ENCODE measurements at places on chromosomes 12 and 14. TPM values are rescaled to one million over a fixed set of nuclear protein-coding genes. Genes with fewer than 3 reads are reported as not detected.
A peak's percentile ranks its signal among the peaks of the same experiment; 100 is the strongest.

GRCh38 chr14:84493779-84494178 lies 1036.2 kb upstream of the FLRT2 start:
- H3K4me1 ChIP-seq = no peaks in the 10 kb centered on the region
- peak; percentile 23 for DNase-seq
- no peaks in the 10 kb centered on the region for H3K36me3 ChIP-seq
- H3K27me3 ChIP-seq = no peaks in the 10 kb centered on the region

DNA sequence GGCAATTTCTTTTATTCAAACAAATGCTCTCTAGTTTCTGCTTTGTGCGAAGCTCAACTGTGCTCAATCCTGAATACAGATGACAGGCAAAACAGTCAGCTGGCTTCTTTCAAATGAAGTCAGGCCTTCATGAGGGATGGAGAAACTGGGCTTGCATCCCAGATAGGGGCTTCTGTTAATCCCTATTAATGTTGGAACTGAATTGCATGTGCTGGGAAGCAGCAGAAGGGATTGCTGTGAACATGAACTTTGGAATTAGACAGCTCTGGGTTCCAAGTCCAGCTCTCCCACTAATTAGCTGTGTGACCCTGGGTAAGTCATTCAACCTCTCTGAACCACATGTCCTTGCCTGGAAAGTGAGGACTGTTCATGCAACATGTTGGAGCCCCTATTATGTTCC lies 21.1 kb upstream of the CORO1C start:
- H3K36me3 ChIP-seq = no peaks in the 10 kb centered on the region
- H3K4me1 ChIP-seq = no peaks in the 10 kb centered on the region
- H3K4me3 ChIP-seq = no peak overlapping the region
- no peaks in the 10 kb centered on the region for H3K27me3 ChIP-seq

- peak; percentile 43 for DNase-seq
- H3K27ac ChIP-seq = peak overlapping the region; percentile 61
- H3K27me3 ChIP-seq = no peaks in the 10 kb centered on the region
- no peaks in the 10 kb centered on the region for H3K36me3 ChIP-seq
Measured at GRCh38 chr14:86574051-86574777, 1044.3 kb downstream of the FLRT2 start.

Gene VRTN
- 0.14 TPM for total RNA-seq

- H3K4me1 ChIP-seq = no peaks in the 10 kb centered on the region
- peak overlapping the region; percentile 73 for H3K4me3 ChIP-seq
- peak; percentile 72 for DNase-seq
- peak overlapping the region; percentile 58 for H3K27ac ChIP-seq
- no peaks in the 10 kb centered on the region for H3K27me3 ChIP-seq
Measured at GRCh38 chr12:38904537-38905479, 583 bp downstream of the CPNE8 start.

GRCh38 chr12:116561181-116561821 lies 2.1 kb downstream of the MAP1LC3B2 start:
- peaks cover 19% of the 10 kb centered on the region for H3K4me1 ChIP-seq
- no peak overlapping the region for H3K27ac ChIP-seq
- H3K27me3 ChIP-seq = no peaks in the 10 kb centered on the region
- H3K36me3 ChIP-seq = no peaks in the 10 kb centered on the region
- no peak overlapping the region for H3K4me3 ChIP-seq
- DNase-seq = no peak

DNA sequence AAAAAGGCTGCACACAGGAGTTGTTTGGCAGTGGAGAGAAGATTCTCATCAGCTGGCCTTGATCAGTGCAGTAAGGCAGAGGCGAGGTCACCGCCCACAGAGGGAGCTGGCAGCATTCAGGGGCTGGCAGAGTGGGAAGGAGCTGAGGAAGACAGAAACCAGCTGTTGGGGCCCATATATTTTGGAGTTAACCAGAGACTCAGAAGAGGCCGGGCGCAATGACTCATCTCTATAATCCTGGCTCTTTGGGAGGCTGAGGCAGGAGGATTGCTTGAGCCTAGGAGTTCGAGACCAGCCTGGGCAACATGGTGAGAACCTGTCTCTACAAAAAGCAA lies 17.7 kb downstream of the SMCO2 start:
- peak; percentile 21 for DNase-seq
- no peaks in the 10 kb centered on the region for H3K36me3 ChIP-seq
- no peaks in the 10 kb centered on the region for H3K27me3 ChIP-seq
- H3K27ac ChIP-seq = no peak overlapping the region

DNA sequence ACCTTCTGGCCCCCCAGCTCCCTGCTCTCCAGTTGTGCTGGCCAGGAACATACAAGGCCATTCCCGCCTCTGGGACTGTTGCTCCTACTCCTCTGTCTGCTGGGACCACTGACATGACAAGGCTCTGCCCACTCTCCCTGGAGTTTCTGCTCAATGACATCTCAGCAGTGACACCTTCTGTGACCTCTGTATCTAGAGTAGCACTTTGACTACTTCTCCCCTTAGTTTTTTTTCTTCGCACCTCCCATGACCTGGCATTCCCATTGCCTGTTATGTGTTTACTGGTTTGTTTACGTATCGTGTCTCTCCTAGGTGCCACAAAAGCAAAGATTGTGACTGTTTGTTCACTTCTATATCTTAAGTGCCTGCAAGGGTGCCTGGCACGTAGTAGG lies 40.1 kb upstream of the TMEM263 start:
- no peaks in the 10 kb centered on the region for H3K4me1 ChIP-seq
- H3K36me3 ChIP-seq = no peaks in the 10 kb centered on the region
- H3K27me3 ChIP-seq = peaks cover 3% of the 10 kb centered on the region
- no peak for DNase-seq
- no peak overlapping the region for H3K4me3 ChIP-seq
- H3K27ac ChIP-seq = no peak overlapping the region

Gene FAM234B
- 6.3 TPM for total RNA-seq

Gene COX8C
- not detected for total RNA-seq

- H3K27me3 ChIP-seq = no peaks in the 10 kb centered on the region
- DNase-seq = peak; percentile 34
- no peak overlapping the region for H3K4me3 ChIP-seq
- no peaks in the 10 kb centered on the region for H3K36me3 ChIP-seq
Measured at GRCh38 chr14:52840877-52841276, 49.5 kb upstream of the GNPNAT1 start.

DNA sequence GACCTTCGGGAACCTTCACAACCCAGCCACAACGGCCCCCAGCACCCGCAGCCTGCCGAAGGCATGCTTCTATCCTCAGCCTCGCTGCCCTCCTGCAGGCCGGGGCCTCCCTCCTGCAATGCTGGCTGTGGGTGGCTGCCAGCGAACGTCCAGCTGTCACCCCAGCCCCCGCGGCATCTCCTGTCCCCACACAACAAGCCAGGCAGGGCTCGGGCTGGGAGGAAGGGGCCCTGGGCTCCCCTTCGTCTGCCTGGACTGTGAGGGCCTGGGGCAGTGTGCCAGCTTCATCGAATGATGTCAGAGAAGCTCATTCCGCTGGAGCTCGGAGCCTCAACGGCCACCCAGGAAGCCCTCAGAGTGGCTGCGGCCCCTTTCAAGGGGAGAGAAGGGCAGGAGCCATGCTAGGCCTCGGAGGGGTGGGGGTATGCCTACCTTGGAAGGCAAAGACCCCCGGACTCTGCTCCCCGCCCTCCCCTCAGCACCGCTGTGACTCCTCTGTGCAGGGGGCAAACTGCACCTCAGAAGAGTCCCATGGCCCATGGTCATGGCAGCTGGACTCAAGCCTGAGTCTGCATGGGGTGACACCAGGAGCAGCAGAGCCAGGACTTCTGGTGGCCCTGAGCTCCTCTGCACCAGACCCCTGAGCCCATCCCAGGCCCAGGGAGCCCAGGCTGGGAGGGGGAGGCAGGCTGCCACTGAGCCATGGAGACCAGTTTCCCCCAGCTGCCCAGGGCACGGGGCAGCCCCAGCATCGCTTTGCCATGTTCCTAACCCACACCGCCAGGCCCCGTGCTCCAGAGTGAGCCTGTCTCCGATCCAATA lies 24.7 kb upstream of the C14orf180 start:
- no peak for DNase-seq
- H3K27me3 ChIP-seq = no peaks in the 10 kb centered on the region
- no peaks in the 10 kb centered on the region for H3K4me1 ChIP-seq
- no peaks in the 10 kb centered on the region for H3K36me3 ChIP-seq
- H3K4me3 ChIP-seq = no peak overlapping the region

Gene CRIP2
- total RNA-seq = 71.8 TPM

DNA sequence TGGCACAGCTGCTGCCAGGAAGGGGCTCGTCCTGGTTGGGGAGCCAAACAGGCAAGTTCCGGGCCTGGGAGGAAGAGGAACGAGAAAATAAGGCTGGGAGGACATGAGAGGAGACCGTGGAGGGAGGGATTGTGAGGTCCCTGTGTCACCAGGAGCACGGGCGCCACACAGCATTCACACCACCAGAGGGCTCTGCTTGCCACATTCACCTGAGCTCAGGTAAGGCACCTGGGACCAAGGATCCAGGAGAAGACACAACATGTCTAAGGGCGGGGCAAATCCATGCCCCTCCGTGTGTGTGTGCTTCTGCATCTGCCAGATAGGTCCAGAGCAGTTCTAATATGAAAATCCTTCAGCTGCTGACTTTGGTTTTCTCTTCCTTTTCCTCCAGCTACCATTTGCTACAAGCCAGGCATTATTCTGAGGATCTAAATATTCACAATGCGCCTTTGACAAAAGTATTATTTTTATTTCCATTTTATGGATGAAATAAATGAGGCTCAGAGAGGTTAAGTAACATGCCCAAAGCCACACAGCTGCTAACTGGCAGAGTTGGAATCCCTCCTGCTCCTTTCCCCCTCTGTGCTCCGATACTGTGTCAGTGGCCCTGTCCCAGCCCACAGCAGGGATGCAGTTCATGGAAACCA lies 14.6 kb downstream of the RAPGEF3 start:
- peaks cover 18% of the 10 kb centered on the region for H3K27me3 ChIP-seq
- DNase-seq = no peak
- H3K36me3 ChIP-seq = no peaks in the 10 kb centered on the region
- peaks cover 3% of the 10 kb centered on the region for H3K4me1 ChIP-seq
- no peak overlapping the region for H3K4me3 ChIP-seq

- H3K36me3 ChIP-seq = no peaks in the 10 kb centered on the region
- peaks cover 41% of the 10 kb centered on the region for H3K4me1 ChIP-seq
- no peak for DNase-seq
- no peaks in the 10 kb centered on the region for H3K27me3 ChIP-seq
Measured at GRCh38 chr12:3103806-3104205, 26.6 kb downstream of the TSPAN9 start.

DNA sequence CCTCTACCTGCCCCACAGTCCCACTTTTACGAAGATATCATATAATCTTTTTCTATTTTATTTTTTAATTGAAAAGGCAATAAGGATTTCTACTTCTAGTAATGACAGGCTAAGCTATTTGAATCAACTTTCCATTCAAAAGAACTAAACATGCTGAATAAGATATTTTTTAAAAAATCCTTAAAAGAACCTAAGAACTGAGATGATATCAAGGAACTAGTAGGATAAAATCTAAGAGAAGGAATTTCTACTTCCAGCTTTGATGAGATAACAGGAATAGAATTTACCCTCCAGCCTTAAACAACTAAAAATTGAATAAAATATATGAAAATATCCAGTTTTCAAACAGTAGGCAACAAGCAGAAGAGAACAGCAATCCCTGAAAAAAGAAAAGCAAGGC lies 69.0 kb downstream of the TMEM116 start:
- peaks cover 5% of the 10 kb centered on the region for H3K4me1 ChIP-seq
- no peak overlapping the region for H3K4me3 ChIP-seq
- DNase-seq = no peak
- H3K27ac ChIP-seq = no peak overlapping the region
- no peaks in the 10 kb centered on the region for H3K27me3 ChIP-seq
- no peaks in the 10 kb centered on the region for H3K36me3 ChIP-seq

- H3K36me3 ChIP-seq = no peaks in the 10 kb centered on the region
- H3K4me3 ChIP-seq = no peak overlapping the region
- no peak overlapping the region for H3K27ac ChIP-seq
- H3K27me3 ChIP-seq = no peaks in the 10 kb centered on the region
- DNase-seq = peak; percentile 51
- H3K4me1 ChIP-seq = peaks cover 9% of the 10 kb centered on the region
Measured at GRCh38 chr12:106345746-106346145, 11.8 kb upstream of the POLR3B start.

Gene GLI1
- total RNA-seq = 5.8 TPM

Gene KRT77
- not detected for total RNA-seq

DNA sequence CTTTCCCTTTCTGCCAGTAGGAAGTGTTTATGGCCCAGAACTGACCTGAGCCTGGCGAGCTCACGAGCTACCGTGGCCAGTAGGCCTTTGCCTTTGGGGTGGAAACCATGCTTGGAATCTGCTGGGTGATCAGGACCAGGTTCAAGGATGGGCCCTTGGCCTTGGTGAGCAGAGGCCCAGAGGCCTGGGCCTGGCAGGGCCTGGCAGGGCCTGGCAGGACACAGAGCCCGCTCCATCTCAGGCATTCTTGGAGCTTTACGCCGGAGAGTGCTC lies 184.8 kb upstream of the RTL1 start:
- no peaks in the 10 kb centered on the region for H3K36me3 ChIP-seq
- no peak overlapping the region for H3K27ac ChIP-seq
- no peaks in the 10 kb centered on the region for H3K4me1 ChIP-seq
- H3K27me3 ChIP-seq = no peaks in the 10 kb centered on the region
- DNase-seq = no peak

Gene SERPINA3
- 1.3 TPM for total RNA-seq

GRCh38 chr14:84894254-84894653 lies 635.7 kb upstream of the FLRT2 start:
- DNase-seq = no peak
- H3K4me3 ChIP-seq = no peak overlapping the region
- H3K27me3 ChIP-seq = no peaks in the 10 kb centered on the region
- H3K27ac ChIP-seq = no peak overlapping the region
- H3K36me3 ChIP-seq = no peaks in the 10 kb centered on the region

Gene SRP54
- total RNA-seq = 81.3 TPM

Gene SRRM4
- total RNA-seq = 0.46 TPM

Gene CALM1
- 347 TPM for total RNA-seq

Gene PPP1CC
- total RNA-seq = 107 TPM

DNA sequence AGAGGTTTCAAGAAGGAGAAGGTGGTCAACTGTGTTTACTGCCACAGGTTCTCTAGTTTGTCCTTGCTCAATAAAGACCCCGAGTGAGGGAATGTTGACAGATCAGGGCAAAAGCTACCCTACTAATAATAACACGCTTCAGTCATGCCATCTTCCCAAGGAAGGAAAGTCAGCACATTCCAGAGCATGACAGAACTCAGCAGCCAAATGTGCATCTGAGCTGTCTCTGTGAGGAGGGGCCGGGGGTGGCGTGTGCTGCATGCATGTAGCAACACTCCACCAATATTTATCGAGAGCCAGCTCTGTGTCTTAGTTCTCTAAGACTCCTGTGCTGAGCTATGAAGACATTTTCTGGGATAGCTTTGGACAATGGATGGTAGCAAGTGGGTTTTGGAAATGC lies 260.4 kb downstream of the DPF3 start:
- no peak overlapping the region for H3K4me3 ChIP-seq
- H3K27me3 ChIP-seq = no peaks in the 10 kb centered on the region
- peaks cover 16% of the 10 kb centered on the region for H3K4me1 ChIP-seq
- no peak for DNase-seq

- peak; percentile 82 for DNase-seq
- H3K27me3 ChIP-seq = no peaks in the 10 kb centered on the region
- H3K4me3 ChIP-seq = no peak overlapping the region
- H3K36me3 ChIP-seq = peaks cover 16% of the 10 kb centered on the region
- peak overlapping the region; percentile 60 for H3K27ac ChIP-seq
Measured at GRCh38 chr12:66132408-66132807, 1.9 kb upstream of the LLPH start.

- H3K36me3 ChIP-seq = no peaks in the 10 kb centered on the region
- H3K4me1 ChIP-seq = no peaks in the 10 kb centered on the region
- H3K4me3 ChIP-seq = no peak overlapping the region
- H3K27ac ChIP-seq = no peak overlapping the region
- H3K27me3 ChIP-seq = peaks cover 2% of the 10 kb centered on the region
Measured at GRCh38 chr12:63814146-63814772, 30.2 kb upstream of the SRGAP1 start.

Gene SPTLC2
- total RNA-seq = 51.2 TPM

All from astrocyte (in vitro differentiated cells and primary cell).